Upper lobe of left lung (tissue), 6 donors: ENCODE measurements at places on chromosomes 1 and 21. TPM values are rescaled to one million over a fixed set of nuclear protein-coding genes. Genes with fewer than 3 reads are reported as not detected.

DNA sequence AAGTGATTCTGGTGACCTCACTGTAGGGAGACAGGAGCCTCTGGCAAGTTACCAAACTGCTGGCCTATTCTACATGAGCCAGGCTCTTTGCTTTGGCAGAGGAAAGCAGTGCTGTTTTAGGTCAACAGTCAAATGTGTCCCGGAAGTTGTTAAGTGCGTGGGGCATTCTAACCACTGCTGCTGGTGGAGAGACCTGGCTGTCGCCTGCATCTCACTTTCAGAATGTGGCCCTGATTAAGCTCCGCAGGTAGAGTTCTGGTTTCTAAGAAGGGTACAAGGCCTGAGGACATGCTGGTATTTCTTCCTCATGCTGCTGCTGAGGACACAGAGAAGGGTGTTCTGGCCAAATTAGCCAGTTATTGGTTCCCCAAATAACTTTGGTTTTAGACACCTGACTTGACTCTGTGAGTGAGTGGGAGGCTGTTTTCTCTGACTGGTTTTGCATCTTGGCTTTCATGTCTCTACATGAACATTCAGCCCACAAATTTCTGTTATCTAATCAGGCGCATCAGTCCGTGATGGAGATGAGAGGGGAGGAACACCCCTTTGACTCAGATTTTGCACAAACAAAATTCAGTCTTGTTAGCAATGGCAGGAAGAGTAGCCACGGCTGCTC lies 120.8 kb downstream of the LMO4 start:
- H3K36me3 ChIP-seq = no peaks in the 10 kb centered on the region
- no peak overlapping the region for H3K4me3 ChIP-seq
- H3K4me1 ChIP-seq = no peaks in the 10 kb centered on the region
- no peaks in the 10 kb centered on the region for H3K27me3 ChIP-seq

- H3K27ac ChIP-seq = no peak overlapping the region
- H3K27me3 ChIP-seq = no peaks in the 10 kb centered on the region
- H3K36me3 ChIP-seq = no peaks in the 10 kb centered on the region
- no peak for DNase-seq
- H3K4me1 ChIP-seq = no peaks in the 10 kb centered on the region
- no peak overlapping the region for H3K4me3 ChIP-seq
Measured at GRCh38 chr1:4696161-4696745, 41.8 kb downstream of the AJAP1 start.

DNA sequence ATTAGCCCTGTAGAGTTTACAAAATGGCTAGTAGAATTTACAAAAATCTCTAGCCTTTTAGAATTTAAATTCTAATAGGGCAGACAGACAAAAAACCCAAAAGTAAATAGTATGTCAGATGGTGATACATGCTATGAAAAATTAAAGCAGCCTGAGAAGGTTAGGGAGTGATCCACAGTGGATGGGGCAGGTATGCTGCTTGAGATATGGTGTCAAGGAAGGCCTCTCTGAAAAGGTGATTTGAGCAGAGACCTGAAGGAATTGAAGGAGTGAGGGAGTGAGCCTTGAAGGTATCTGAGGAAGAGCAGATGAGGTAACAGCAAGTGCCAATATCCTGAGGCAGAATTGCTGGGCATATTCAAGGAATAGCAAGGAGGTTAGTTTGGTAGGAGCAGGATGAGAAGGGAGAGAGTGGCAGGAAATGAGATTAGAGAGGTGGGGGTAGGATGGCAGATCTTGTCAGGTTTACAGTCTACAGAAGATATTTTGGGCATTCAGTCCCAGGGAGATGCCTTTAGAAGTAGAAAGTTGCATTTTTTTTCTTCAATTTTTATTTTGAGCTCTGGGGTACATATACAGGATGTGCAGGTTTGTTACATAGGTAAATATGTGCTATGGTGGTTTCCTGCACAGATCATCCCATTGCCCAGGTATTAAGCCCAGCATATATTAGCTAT lies 40.8 kb upstream of the DPH5 start:
- no peak for DNase-seq
- H3K4me3 ChIP-seq = no peak overlapping the region
- no peaks in the 10 kb centered on the region for H3K27me3 ChIP-seq
- H3K27ac ChIP-seq = no peak overlapping the region
- H3K4me1 ChIP-seq = peaks cover 5% of the 10 kb centered on the region
- H3K36me3 ChIP-seq = no peaks in the 10 kb centered on the region

DNA sequence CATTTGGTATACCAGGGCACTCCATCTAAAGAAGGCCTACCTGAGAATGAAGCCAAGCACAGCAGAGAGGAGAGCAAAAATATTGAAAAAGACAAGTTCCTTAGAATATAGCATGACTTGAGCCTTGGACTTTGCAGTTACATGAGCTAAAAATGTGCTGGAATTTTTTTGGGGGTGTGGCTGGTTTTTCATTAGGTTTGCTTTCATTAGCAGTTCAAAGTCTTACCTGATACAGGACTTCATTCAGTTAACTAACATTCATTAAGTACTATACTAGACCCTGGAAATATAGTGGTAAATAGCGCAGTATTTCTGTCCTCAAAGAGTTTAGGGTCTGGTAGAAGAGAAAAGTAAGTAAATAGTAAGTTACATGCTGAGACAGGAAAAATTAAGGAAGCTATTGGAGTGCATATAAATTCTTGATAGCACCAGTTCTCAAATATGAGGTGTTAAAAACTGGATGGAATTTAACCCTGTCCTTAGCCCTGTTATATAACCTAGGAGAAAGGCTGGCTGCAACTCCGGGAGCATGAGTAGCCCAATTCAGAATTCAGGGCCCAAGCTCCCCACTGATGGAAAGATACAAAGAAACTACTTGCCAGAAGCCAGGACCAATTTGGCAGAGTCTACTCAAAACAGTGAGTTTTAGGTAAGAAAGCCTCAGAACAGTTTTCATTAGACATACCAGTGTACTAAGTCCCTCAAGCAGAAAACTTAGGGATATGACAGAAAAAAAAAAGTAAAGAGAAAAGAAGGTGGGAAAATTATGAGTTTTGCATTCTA lies 3.1 kb upstream of the DOCK7 start:
- H3K27me3 ChIP-seq = no peaks in the 10 kb centered on the region
- no peak overlapping the region for H3K4me3 ChIP-seq
- peaks cover 16% of the 10 kb centered on the region for H3K4me1 ChIP-seq
- DNase-seq = no peak
- peak overlapping the region; percentile 4 for H3K27ac ChIP-seq

The LRRC38 gene
- total RNA-seq = not detected

GRCh38 chr21:43338951-43339350 lies 88.0 kb downstream of the SIK1 start:
- no peaks in the 10 kb centered on the region for H3K36me3 ChIP-seq
- no peaks in the 10 kb centered on the region for H3K27me3 ChIP-seq
- H3K4me3 ChIP-seq = no peak overlapping the region
- no peak for DNase-seq
- H3K4me1 ChIP-seq = peaks cover 8% of the 10 kb centered on the region

GRCh38 chr1:159088546-159089183 lies 12.1 kb upstream of the AIM2 start:
- no peak overlapping the region for H3K4me3 ChIP-seq
- H3K27me3 ChIP-seq = no peaks in the 10 kb centered on the region
- DNase-seq = no peak
- no peak overlapping the region for H3K27ac ChIP-seq
- no peaks in the 10 kb centered on the region for H3K4me1 ChIP-seq

DNA sequence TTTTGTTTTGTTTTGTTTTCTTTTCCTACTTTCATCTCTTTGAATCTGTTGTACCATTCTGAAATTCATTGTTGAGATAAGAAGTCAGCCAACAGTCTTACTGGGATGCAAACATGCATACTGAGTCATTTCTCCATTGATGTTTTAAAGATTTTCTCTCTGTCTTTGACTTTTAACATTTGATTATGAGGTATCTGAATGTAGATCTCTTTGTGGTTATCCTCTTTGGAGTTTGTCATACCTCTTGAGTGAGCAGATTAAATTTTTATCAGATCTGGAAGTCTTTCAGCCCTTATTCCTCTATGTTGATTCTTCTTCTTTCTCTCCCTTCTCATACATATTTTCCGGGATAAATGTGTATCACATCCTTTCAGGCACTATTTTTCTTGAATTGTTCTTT lies 406.9 kb upstream of the NCAM2 start:
- no peak overlapping the region for H3K4me3 ChIP-seq
- DNase-seq = no peak
- no peaks in the 10 kb centered on the region for H3K4me1 ChIP-seq
- no peaks in the 10 kb centered on the region for H3K27me3 ChIP-seq

DNA sequence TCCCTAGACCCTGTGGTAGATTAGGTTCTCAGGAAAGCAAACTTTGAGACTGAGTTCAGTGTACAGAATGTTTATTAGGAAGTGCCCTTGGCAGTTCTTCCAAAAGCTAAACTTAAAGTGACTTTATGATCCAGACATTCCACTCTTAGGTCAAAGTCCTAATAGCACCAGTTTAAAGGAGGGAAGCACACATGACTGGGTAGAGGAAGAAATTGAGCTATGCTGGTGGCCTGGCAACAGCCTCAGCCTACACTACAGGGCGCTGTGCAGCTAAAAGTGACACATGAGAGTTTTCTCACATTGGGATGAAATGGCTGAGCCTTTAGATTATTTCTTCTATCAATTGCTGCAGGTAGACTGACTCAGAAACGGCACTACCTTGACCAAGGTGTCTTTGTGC lies 280.4 kb downstream of the BRINP2 start:
- H3K36me3 ChIP-seq = no peaks in the 10 kb centered on the region
- H3K4me3 ChIP-seq = no peak overlapping the region
- no peaks in the 10 kb centered on the region for H3K27me3 ChIP-seq
- DNase-seq = no peak
- H3K4me1 ChIP-seq = no peaks in the 10 kb centered on the region
- H3K27ac ChIP-seq = no peak overlapping the region

DNA sequence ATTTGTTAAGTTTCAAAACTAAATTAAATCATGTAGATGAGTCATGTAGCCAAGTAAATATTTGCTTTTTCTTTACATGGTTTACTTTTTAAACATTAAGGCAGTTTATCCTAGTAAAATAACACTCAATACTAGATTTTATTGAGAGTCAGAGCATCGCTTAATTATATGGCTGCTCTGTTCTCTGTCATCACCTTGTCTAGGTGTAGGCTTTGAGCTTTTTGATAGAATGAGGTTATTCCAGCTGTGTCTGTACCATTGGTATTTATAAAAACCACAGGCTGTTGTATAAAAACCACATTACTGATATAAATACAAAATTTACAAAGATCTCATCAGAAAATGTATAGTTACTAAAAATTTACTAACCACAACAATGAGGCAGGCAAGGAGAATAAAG lies 42.5 kb upstream of the GPR52 start:
- H3K27me3 ChIP-seq = no peaks in the 10 kb centered on the region
- H3K27ac ChIP-seq = no peak overlapping the region
- DNase-seq = no peak
- no peak overlapping the region for H3K4me3 ChIP-seq
- no peaks in the 10 kb centered on the region for H3K36me3 ChIP-seq

The PRDM16 gene
- total RNA-seq = 25.5 TPM

The DEPDC1 gene
- total RNA-seq = not detected

The CTTNBP2NL gene
- total RNA-seq = 51.1 TPM

DNA sequence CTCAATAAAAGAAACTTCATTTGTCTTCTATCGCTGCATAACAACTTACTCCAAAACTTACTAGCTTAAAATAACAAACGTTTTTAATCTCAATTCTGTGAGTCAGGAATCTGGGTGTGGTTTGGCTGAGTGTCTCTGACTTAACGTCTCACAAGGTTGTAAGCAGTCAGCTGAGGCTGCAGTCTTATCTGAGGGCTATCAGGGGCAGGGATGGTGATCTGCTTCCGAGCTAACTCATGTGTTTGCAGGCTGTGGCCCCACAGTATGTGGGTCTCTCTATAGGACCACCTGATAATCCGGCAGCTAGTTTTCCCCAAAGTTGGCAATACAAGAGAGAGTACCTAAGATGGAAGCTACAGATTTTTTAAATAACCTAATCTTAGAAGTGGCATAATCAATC lies 234.2 kb upstream of the FGGY start:
- no peak overlapping the region for H3K4me3 ChIP-seq
- no peaks in the 10 kb centered on the region for H3K36me3 ChIP-seq
- no peak for DNase-seq
- no peak overlapping the region for H3K27ac ChIP-seq
- H3K27me3 ChIP-seq = no peaks in the 10 kb centered on the region
- peaks cover 11% of the 10 kb centered on the region for H3K4me1 ChIP-seq

The GBP3 gene
- total RNA-seq = 30.9 TPM

GRCh38 chr1:110385369-110385768 lies 5.5 kb downstream of the SLC16A4 start:
- no peak for DNase-seq
- no peak overlapping the region for H3K27ac ChIP-seq
- H3K4me1 ChIP-seq = peaks cover 12% of the 10 kb centered on the region
- H3K4me3 ChIP-seq = no peak overlapping the region
- no peaks in the 10 kb centered on the region for H3K36me3 ChIP-seq
- no peaks in the 10 kb centered on the region for H3K27me3 ChIP-seq

GRCh38 chr1:214213136-214213535 lies 67.8 kb upstream of the SMYD2 start:
- no peaks in the 10 kb centered on the region for H3K36me3 ChIP-seq
- H3K4me3 ChIP-seq = no peak overlapping the region
- no peak for DNase-seq

GRCh38 chr1:210397252-210397651 lies 68.5 kb downstream of the HHAT start:
- no peak overlapping the region for H3K4me3 ChIP-seq
- no peaks in the 10 kb centered on the region for H3K27me3 ChIP-seq
- H3K27ac ChIP-seq = no peak overlapping the region
- no peaks in the 10 kb centered on the region for H3K36me3 ChIP-seq
- no peaks in the 10 kb centered on the region for H3K4me1 ChIP-seq
- no peak for DNase-seq

DNA sequence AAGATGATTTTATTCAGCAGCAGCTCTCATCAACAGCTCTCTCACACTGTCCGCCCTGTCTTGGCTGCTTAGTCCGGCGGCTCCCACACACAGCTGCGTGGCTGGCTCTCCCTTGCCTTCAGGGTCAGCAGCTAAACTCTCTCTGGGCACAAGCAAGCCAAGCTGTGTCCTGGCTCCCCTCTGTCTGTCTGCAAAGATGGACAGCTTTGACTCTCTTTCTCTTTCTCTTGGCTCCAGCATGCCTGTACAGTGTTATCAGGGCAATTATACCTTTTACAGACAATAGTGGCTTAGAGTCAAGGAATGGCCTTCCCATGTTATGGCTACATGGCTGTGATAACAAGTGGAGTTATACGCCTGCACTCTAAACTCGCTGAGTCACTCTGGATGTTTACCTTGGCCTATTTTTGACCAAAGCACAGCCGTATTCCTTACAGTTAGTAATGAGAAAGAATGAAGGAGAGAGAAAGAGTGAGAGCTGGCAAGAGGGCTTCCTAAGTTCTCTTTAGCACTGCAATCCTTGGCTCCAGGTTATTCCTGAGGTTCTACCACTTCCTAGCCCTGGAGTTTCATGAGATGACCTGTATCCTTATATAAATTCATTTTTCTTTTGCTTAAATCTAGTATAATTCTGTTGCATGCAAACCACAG lies 59.9 kb upstream of the ZSWIM5 start:
- no peaks in the 10 kb centered on the region for H3K27me3 ChIP-seq
- H3K27ac ChIP-seq = peak overlapping the region; percentile 66
- peaks cover 5% of the 10 kb centered on the region for H3K4me1 ChIP-seq
- H3K4me3 ChIP-seq = no peak overlapping the region
